ENCODE measurements at places on chromosomes 2 and 18.

DNA sequence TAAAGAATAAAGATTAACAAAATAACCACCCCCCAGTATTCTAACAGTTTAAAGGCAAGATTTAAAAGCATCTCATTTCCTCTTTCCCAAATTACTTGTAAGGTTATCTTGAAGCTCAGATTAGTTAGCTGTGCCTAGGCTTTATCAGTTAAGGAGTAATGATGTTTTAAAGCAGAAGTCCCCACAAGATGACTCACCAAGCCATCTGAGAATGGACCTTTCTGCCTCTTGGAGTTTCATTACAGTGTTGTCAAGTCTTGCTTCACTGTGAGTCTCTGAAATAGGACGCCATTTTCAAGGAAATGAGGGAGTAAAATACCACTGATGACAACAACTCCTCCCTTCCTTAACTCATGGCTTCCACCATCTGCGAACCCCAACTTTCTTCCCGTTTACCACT is 35.9 kb downstream of the ZNF385B start:
- no peak for DNase-seq

DNA sequence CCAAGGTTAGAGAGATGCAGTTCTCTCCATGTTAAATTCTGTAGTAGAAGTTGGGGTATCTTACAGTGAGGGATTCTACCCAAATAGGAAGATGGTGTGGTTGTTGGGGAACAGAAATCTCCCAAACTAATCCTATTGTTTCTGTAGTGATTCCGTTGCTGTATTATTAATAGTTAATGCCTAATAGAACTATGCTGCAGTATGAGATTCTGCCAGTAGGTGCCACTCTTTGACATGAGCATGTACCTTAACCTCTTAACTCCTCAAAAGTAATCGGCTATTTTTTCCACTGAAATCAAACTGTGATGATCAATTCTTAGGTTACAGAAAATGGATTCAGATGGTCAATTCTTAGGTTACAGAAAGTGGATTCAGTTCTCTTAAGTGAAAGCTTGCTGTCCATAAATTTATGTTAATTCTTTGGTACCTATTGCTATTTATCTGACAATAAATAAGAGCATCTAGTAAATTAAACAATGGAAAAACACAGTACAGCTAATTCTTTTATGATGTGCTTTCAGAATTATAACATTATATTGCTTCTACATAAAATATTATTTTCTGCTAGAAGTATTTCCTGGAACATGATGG is 97.9 kb upstream of the DLX2 start:
- peak; percentile 2 for DNase-seq

DNA sequence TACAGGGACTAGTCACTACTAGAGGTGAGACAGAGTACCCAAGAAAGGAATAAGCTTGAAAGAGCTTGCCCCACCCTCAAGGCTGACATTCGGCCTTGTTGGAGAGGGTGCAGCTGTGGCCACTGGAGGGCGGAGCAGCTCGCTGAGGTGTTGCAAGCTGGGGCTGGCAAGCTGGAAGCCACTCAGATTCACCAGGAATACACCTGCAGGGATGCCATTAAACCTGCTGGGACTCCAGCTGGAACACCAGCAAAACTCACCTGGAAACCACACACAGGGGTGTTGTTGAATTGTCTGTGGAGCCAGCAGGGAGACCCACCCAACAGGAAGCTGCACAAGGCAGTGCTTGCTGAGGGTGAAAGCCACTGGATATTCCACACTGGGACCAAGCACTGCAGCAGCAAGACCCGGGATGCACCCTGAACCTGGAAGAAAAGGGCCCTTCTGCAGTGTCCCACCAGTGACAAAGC is 26.1 kb downstream of the KCTD18 start:
- DNase-seq = peak; percentile 65

- DNase-seq = no peak
Observed at GRCh38 chr2:228239207-228239906, 57.9 kb upstream of the SPHKAP start.

DNA sequence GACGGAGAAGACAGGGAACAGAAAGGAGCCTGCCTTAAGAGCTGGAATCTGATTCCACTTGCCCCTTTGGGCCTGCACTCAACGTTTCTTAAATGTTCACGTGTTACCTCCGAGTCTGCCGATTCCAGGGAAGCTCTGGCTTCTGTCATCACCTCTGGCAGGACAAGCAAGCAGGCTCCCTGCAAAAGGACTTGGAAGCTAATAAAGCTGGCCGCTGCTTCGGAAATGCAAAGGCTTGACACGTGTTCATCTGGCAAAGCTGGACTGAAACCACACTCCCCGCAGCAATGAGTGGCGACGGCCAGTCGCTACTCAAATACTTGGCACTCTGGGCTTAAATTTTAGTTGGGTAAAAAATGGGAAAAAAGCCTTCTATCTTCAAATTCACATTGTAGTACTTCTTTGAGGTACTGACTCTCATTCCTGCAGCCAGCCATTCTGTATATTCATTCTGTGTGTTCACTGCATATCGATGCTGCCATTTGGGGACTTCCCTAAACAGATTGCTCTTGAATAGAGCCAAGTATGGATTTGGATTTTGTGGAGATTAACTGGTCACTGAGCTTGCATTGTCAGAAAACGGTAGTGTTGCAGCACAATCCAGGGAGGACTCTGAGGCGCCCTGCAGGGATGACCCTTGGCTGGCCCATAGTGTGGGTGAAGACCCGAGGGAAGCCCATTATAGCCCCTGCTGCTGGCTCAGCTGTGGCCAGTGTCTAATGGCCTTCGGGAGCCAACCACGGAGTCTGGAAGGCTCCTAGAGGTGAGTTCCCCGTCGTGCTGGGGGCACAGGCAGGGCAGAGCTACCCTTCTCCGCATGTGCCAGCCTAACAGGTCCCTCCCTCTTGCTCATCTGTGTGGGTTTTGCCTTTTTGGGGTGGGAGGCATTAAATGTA is 231.5 kb downstream of the PRKCE start:
- no peak for DNase-seq

DNA sequence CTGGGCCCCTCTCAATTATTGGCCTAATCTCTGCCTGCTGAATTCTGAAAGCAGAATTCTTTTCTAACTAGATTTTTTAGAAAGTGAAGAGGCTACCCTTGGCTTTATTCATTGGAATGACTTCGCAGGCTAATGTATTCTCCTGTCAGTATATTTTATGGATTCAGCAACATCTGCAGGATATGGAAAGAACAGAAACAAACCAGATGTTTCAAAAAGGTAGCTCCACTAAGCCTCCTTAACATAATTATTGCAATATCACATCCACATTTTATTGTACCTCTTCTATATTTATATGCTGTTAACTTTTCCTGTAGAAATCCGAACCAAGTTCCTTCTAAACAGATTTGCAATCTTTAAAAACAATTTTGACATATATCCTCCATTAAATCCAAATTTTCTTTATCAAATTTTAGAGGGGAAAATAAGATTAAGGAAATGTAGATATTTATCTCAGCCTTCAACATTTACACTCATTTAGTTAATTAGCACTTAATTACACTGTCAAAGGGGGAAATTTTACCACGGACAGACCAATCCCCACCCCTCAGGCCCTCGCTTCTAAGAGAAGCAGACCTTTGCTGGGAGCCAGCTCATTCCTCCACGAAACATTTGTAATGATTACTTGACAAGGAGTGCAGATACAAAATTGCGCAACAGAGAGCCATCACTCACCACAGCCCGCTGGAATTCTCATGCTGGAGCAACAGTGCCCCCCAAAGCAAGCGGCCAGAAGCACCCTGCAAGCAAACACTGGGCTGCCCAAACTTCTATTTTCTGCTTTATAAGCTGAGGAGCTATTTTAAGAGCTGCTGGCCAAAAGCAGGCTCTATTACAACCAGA is 253.4 kb downstream of the ETAA1 start:
- DNase-seq = peak; percentile 20

- DNase-seq = no peak
Observed at GRCh38 chr2:231820786-231821303, 34.6 kb downstream of the COPS7B start.

DNA sequence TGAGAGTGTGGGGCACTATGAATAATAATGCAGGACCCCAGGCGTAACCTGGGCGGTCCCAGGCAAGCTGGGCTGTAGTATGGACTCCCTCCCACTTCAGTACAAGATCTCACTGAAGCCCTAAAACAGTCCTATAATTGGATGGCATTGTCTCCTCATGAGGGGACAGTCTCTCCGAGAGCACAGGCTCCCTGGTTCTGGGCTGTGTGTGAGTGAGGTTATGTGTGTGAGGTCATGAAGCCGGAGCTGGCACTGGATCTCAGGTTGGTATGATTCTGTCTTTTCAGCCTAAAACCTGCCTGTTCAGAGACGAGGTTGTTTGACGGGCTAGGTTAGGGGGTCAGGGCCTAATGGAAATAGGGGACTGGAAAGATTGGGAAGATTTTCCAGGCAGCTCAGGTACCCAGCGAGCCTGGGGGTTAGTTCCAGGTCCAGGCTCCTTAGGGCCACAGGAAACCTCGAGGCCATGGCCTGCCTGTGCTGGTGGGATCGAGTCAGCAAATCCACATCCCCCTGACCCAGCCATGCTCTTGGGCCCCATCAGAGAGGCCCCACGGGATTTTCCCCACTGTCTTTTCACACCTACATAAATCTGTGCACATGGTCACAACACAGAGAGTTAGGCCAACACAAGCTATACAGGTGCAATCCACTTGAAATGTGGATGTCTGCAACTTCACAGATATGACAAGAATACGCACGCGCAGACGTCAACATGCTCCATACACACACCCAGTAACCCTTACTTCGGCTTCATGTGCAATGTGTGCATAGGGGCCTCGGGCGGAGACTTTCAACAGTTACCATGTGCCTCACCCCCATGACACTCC is 94.8 kb downstream of the INHBB start:
- DNase-seq = no peak

DNA sequence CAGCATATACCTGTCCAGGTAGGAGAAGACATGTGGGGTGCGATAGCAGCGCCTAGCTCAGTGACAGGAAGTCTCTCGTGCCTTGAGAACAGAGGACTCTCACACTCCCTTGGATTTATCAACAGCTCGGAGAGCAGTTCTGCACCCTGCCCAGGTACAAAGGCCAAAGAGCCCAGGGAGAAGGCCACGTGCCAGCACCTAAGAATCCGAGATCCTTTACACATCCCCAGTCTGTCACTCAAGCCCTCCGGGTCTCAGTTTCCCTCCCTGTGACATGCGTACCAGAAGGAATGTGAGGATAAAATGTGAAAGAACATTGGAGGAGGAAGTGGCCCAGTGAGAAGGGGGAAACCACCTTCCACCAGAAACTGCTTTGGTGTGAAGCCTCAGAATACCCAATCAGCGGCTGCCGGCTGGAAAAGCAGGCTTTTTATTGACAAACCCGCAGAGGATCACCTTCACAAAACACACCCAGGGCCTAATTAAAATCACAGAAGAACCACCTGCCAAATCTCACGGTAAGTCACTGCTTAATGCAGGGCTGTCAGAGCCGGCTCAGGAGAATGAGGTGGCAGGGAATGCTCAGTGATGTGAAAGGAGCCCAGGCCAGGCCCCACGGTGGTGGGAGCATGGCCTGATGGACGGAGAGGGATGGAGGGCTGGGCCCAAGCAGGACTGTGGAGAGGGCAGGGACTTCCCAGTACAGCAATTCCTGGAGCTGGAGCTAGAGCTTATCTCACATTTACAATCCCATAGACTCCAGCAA is 66.3 kb downstream of the MYO5B start:
- no peak for DNase-seq

- DNase-seq = no peak
Observed at GRCh38 chr18:3852321-3852720, 402.3 kb downstream of the TGIF1 start.

DNA sequence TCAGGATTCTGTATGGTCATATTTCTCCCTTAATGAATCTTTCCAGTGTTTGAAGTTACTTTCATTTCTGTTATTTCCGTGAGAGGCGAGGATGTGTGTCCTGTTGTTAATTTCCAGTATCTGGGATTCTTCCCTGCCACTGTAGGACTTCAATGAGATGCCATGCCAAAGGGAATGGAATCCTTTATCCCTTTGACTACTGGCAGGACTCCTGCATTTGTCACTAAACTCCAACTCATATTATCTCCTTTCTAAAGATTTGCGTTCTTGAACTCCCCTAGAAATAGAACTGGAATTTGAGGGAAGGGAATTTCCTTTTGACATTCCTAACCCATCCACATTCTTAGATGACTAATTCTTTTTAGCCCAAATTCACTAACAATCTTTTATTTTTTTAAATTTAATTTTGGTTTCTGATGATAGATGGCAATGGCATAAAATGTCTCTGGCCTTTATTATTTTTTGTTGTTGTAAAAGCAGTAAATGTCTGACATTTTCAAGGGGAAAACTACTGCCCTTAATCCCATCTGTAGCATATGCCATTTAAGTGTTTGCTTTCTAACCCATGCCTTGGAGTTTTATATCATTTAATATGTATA is 87.8 kb upstream of the EML6 start:
- no peak for DNase-seq

DNA sequence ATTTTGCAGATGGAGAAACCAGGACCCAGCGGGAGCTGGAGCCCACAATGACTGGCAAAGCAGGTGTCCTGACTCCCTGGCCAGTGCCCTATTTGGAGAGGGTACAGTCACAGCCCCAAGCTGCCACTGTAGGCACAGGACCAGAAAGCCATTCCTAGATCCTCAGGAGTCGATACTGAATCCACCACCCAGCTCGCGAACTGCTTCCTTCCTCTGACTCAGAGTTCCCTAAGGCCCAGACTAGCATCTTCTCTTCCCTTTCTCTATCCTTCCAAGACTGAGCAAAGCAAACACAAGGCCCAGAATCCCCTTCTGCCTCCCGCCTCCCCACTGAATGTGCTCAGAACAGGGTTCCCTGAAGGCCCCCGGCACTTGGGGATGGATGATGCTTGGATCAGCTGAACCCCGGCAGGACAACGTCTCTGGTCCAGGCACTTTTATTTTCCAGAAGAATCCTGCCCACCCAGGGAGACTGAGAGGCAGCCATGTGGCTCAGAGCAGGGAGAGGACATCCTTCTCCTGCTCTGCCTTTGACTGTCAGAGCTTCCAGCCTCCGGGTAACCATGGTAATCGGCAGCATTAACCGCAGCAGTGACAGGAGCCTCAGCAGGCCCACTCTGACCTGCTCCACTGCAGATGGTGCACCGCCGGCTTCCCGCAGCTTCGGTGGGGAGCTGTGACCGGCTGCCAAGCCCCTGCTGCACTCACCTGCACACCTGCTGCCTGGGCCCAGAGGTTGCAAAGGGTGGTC is 34.8 kb upstream of the KLHL29 start:
- DNase-seq = no peak

- no peak for DNase-seq
Observed at GRCh38 chr2:20071397-20072383, 20.3 kb upstream of the LAPTM4A start.

DNA sequence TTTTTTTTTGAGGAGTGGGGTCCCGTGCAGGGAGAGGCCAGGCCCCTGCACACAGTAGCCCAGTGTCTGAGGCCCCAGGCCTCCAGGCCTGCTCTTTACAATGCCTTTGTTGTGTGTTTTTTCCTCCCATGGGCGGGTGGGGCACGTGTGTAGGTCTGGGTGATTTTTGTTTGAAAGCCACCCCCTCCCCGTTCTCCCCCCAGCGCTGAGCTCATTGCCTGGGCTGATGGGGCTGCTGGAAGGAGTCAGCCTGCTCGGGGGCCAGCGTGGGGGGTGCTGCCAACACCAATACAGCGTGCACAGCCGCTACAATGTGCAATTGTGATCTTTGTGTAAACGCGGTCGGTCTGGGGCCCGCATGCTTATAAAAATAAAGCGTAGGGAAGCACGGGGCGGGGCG is 142.7 kb downstream of the DYSF start:
- DNase-seq = peak; percentile 55

- no peak for DNase-seq
Observed at GRCh38 chr2:10323535-10323934, 20.8 kb downstream of the HPCAL1 start.

GRCh38 chr2:102971701-102972100 is 209.9 kb downstream of the TMEM182 start:
- DNase-seq = no peak

Measured in HAP-1 (cell line).